ENCODE measurements at places on chromosomes 3 and 15.
A peak's percentile ranks its signal among the peaks of the same experiment; 100 is the strongest.

GRCh38 chr3:50450209-50450921 lies 53.1 kb downstream of the CACNA2D2 start:
- peak; percentile 65 for DNase-seq

GRCh38 chr3:128276146-128276435 lies 122.8 kb downstream of the EEFSEC start:
- no peak for DNase-seq

DNA sequence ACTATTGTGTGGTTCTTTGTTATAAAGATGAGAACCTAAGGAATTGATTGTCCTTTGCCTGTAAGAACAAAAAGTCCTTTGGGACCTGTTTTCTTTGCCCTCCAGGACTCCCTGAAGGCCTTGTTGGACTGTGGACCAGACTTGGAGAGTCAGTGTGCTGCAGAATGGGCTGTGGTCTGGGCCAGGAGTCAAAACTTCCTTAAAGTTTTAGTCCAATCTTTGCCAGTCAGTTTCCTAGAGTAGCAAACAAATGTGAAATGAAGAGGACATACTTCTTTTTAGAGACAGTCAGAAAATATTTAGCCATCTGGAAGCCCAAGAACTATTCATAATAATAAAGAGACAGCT lies 45.4 kb downstream of the PDE8A start:
- DNase-seq, result no peak

DNA sequence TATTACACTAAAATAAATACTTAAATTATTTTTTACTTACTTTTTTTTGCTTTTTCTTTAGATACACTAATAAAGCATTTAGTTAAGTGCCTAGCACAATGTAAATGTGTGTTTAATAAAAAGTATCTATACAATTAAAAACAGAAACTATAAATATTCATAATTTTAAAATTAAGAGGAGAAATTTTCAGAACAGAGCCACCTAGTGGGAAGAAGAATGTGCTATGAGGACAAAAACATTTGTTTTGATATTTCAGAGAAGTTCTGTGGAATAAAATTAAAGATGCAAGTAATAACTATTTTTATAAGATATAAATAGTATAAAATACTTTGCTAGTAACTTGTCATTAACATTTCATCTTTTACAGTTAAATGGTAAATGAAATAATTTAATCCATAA lies 33.6 kb upstream of the PLSCR5 start:
- no peak for DNase-seq

DNA sequence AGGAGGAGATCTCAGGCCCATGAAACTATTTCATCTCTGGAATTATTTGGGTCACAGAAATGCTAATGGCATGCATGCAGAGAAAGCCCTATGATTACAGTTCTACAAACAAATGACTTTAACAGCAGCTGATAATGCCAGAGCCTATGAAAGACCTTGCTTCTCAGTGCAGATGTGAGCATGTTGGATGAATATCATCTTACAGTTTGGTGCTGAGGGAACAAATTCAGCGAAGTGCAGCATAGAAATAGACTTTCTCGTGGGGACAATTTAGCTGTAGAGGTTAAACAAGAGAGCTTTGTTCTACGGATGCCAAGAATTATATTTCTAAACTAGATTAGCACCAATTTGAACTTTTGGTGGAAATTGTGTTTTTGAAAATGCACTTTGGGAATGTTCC lies 27.7 kb downstream of the PTX3 start:
- DNase-seq, result no peak

DNA sequence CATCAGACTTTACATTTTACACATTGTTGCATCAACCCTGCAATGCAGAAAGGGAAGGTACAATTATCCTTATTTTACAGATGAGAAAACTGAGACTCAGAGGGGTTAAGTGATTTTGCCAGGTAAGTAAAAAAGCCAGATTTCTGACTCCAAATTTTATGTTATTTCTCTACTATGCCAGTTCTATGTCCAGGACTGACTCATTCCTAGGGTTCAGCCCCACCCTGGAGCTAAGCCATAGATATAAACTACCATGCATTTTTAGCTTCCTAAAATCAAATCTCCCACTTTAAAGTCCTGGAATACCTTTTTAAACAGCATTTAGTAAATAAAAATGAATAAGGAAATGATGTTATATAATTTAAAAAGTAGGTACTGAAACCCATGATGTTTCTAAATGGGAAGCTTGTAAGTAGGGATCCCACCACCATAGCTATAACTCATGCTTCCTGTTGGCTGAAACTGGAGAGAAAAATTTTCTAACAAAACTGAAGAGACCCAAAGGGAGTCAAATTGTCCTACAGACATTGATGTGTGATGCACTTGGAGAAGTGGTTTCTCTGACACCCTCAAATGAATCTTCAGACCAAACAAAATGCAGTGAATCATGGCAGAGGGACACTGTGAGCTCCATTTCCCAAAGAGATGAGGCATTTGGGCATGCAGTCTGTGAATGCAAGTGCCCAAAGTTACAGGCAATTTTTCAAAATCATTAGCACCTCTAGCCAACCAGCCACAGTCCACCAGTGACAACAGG lies 301.7 kb upstream of the UMPS start:
- DNase-seq, result no peak

GRCh38 chr15:57356636-57357035 lies 19.7 kb upstream of the CGNL1 start:
- no peak for DNase-seq

DNA sequence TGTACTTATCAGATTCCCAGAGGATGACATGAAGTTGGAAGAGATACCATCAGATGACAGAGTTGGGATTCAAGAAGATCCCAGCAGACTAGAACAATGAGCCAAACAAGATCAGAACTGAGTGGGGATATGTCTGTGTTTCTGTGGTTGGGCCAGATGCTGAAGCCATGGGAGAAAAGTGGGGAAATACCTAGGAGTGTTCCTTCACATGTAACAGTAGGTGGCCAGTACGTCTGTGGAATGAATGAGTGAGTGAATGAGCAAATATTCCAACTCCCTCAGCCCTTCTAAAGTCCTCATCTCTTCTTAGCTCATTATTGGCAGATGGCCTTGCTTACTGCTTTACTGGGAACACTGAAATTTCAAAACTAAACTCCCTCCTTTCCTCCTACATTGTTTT lies 32.2 kb upstream of the GREM1 start:
- no peak for DNase-seq
